ENCODE measurements at places on chromosomes 4 and X.

- H3K27ac ChIP-seq = no peak overlapping the region
- H3K27me3 ChIP-seq = no peaks in the 10 kb centered on the region
- peaks cover 4% of the 10 kb centered on the region for H3K36me3 ChIP-seq
- H3K4me3 ChIP-seq = no peak overlapping the region
Observed at GRCh38 chr4:141860974-141861373, 224.6 kb downstream of the IL15 start.

DNA sequence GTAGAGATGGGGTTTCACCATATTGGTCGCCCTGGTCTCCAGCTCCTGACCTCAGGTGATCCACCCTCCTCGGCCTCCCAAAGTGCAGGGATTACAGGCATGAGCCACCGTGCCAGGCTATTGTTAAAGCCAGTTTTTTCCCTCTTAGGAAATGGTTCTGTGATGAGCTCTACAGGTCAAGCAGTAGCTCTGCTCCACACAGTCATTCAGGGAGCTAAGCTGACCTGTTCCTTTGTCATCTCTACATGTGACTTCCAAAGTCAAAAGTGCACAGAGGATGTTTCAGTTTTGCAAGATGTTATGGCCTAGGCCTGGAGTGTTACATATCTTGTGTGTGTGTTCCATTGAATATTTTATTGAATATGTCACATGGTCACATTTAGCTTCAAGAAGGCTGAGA is 11.4 kb downstream of the MCUB start:
- no peaks in the 10 kb centered on the region for H3K36me3 ChIP-seq
- no peaks in the 10 kb centered on the region for H3K4me1 ChIP-seq
- H3K27me3 ChIP-seq = no peaks in the 10 kb centered on the region
- H3K4me3 ChIP-seq = no peak overlapping the region
- no peak overlapping the region for H3K27ac ChIP-seq

GRCh38 chr4:1833307-1834046 is 22.5 kb downstream of the LETM1 start:
- H3K27ac ChIP-seq = no peak overlapping the region
- H3K4me3 ChIP-seq = no peak overlapping the region
- DNase-seq = no peak
- peaks cover 41% of the 10 kb centered on the region for H3K36me3 ChIP-seq
- no peaks in the 10 kb centered on the region for H3K4me1 ChIP-seq
- no peaks in the 10 kb centered on the region for H3K27me3 ChIP-seq

DNA sequence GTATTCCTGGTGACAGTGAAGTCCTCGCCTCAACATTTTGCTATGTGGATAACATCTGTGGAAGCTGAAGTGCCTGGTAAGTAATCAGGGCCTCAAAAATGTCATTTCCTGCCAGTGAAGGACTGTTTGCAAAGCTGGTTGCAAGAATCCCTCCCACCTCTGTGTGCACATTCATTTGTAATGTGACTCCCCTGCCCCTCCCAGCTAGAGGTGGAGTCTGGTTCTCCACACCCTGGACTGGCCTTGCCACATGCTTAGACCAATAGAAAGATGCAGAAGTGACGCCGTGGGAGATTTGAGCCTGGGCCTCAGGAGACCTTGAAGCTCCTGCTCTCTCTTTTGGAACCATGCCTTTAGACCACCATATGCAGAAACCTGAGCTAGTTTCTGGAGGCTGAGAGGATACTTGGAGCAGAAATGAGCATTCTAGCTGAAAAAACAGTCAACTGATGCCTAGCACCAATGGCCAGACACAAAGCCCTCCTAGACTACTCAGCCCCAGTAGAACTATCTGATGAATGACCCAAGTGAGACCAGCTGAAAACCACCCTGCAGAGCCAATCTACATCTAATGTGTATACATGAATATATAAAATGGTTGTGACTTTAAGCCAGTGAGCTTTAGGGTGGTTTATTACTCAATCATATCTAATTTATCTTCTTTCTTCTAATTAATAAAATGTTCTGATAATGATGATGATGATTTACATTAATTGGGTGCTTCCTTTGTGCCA is 47.8 kb upstream of the CRMP1 start:
- peaks cover 25% of the 10 kb centered on the region for H3K27me3 ChIP-seq
- H3K36me3 ChIP-seq = no peaks in the 10 kb centered on the region
- H3K4me3 ChIP-seq = no peak overlapping the region
- DNase-seq = no peak

- DNase-seq = no peak
- H3K27ac ChIP-seq = no peak overlapping the region
- no peak overlapping the region for H3K4me3 ChIP-seq
Observed at GRCh38 chrX:135384161-135384836, 37.4 kb upstream of the SMIM10L2A start.

DNA sequence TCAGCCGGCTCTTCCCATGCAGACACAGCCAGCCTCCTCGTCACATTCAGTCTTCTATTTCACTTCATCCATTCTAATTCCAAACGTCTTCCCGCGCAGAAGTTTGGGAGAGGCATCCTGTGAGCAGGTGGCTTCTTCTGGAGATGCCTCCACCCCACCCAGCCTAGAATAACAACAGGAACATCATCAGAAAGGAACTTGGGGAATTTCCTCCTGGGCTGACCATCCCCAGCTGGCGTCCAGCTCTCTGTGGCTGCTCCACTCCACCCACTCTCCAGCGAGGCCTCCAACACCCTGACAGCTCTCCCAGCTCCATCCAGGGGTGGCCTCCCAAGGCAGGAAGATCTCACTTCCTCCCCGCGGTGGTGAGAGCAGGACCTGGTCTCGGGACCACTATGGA is 5.5 kb upstream of the C4orf50 start:
- peaks cover 33% of the 10 kb centered on the region for H3K27me3 ChIP-seq
- H3K36me3 ChIP-seq = no peaks in the 10 kb centered on the region
- no peak overlapping the region for H3K27ac ChIP-seq
- DNase-seq = no peak
- H3K4me3 ChIP-seq = no peak overlapping the region
- peaks cover 1% of the 10 kb centered on the region for H3K4me1 ChIP-seq

DNA sequence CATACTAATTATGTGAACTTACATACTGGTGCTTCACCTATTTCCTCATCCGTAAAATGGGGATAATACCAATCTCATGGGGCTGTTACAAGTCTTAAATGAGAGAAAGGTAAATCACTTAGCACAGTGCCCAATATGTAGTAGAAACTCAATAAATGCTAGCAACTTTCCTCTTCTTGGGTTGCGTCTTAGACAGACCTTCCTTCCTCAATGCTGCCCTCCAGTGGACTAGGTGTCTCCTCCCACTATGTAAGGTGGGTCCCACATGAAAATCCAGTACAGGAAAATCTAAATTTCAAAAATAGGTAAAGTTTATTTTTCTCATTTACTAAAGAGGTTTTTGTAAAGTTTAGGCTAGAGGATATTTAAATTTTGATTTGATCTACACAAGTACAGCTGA is 20.6 kb downstream of the ZDHHC9 start:
- no peaks in the 10 kb centered on the region for H3K4me1 ChIP-seq
- no peak overlapping the region for H3K27ac ChIP-seq
- H3K4me3 ChIP-seq = no peak overlapping the region
- H3K27me3 ChIP-seq = no peaks in the 10 kb centered on the region
